ENCODE measurements at places on chromosomes 13 and 19.

DNA sequence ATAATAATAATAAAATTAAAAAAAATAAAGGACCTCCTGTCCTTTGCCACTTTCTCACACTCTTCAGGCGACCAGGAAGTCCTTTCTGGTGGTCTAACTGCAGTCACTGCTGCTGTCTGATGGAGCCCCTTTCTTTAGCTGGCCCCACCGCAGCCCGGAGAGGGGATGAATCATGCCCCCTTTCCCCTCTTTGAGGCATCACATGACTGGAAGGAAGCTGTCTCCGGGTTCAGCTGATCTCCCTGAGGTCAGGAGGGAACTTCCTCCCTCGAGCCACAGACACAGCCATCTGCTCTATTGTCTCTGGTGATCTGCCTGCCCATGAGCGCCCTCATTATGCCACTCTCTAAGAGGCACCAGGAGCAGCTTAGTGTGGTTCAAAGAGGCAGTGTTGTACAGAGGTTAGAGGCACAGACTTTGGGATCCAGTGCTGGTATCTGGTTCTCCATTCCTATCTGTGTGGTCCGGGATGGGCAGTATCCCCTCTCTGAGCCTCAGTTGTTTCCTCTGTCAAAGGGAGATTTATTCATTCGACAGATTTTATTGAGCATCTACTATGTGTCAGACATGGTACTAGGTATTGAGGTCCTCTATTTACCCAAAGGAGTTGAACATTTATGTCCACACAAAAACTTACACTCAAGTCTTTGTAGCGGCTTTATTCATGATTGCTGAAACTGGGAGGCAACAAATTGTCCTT lies 30.0 kb downstream of the VAV1 start:
- DNase-seq: no peak

DNA sequence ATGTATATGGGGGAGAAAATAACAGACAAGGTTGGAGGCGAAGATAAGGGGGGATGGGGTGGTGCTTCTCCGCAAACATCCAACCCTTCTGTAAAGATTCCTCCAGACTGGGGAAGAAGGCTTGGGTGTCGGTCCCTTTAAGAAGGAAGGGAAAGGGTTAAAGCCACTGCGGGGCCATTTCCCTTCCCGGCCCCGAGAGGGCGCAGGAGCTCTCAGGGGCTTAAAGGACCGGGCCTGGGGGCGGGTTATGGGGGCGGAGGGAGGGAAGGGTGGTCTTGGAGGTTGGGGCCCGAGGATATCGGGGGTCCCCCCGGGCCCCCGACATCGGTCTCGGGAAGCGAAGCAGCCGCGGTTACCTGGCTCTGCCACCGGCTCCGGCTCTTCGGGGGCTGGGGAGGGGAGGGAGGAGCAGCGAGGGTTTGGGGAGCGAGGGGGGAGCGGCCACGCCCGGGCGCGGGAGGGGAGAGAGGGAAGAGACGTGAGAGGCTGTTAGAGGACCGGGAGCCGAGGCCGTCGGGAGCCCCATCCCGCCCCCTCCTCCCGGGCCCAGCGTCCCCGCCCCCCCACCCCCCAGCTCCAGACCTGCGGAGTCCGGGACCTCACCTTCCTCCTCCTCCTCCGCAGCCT lies 2.8 kb downstream of the TNNT1 start:
- DNase-seq: peak; percentile 22

GRCh38 chr19:10612499-10613119 lies 12.7 kb upstream of the SLC44A2 start:
- DNase-seq: no peak

- peak; percentile 31 for DNase-seq
Measured at GRCh38 chr19:5193192-5193591, 147.4 kb downstream of the PTPRS start.

DNA sequence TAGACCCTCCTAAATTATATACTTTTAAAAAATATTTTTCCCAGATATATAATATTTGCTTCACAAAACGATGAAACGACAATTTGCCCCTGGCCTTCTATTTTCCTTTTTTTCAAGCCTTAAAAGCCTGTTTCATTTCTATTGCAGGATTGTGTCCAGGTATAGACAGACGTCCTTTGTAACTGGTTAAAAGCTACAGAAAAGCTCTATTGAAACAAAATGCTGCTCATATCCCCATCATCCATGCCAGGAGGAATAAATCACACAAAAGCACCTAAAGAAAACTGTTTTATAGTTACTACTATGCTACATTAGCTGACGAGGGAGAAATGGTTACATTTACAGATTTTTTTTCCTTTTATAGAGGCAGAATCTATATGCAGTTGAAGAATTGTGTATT lies 765.1 kb downstream of the DIAPH3 start:
- no peak for DNase-seq

- DNase-seq: no peak
Measured at GRCh38 chr13:106118050-106118449, 417.4 kb downstream of the EFNB2 start.

DNA sequence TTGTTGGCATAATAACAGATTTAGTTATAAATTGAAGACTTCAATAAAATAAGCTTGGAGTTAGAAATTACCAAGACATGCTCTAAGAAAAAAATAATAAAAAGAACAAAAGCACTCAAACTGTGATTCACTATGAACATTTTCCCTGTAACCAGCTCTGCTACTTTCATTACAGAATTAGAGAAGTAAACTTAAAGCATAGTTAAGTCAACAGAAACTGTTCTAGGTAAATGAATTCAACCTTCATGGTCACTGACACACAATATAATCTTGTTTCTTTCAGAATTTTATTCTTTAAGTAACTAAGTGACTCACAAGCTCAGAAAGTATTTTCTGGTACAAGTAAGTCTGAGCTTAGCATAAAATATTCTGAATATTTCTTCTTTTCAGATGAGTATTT lies 136.3 kb downstream of the KLF5 start:
- no peak for DNase-seq

GRCh38 chr13:113351514-113352026 lies 12.4 kb downstream of the GRTP1 start:
- no peak for DNase-seq

DNA sequence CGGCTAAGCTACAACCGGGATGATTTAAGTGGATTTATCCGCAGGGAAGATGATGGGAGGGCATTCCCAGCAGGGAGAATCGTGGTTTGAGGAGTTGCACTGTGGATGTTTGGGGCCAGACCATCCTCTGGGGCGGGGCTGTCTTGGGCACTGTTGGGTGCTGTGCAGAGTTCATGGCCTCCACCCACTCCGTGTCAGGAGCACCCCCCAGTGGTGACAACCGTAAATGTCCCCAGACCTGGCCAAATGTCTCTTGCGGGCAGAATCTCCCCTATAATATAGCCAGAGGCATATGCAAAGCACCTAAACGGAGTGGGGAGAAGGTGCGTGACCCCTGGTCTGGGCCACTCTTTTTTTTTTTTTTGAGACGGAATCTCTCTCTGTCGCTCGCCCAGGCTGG lies 40.2 kb downstream of the SMIM24 start:
- DNase-seq: peak; percentile 33

DNA sequence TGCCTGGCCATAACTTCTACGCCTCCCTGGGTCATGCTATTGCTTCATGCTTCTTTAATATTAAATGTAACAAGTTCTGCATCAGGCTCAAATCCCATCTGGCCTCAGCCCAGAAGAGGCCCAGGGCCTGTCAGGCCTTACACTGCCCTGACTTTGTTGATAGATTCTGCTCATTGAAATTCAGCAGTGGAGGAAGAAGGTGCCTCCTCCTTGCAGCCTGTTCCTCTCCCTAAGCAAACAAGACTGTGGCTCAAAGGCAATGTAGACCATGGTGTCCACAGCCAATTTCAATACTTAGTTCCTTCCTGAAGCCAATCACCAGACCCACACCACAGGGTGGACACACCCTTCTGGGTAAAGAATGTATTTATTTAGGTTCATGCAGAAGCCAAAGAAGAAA lies 59.4 kb downstream of the LACC1 start:
- no peak for DNase-seq

GRCh38 chr19:52527956-52528351 lies 486 bp downstream of the ZNF808 start:
- no peak for DNase-seq

DNA sequence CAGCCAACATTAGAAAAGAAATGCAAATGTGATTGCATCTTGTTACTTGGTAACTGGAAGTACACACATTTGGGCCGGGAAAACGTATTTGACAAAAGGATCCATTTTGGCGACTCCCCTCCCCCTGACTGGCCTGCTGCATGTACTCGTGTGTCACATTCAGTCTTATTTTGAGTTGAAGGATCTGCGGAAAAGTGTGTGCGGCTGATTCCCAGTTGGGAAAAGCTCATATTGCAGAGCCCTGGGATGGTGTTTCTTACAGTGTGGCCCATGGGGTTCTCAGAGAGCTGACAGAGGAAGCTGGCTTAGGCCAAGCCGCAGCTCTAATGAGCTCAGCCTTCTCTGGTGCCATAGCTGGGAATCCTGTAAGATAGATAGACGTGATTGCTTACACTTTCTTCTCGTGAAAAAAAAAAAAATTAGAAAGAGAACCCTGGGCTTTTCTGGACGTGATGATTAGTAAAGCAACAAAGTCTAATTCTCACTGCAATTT lies 170.3 kb upstream of the ARGLU1 start:
- DNase-seq: peak; percentile 31

DNA sequence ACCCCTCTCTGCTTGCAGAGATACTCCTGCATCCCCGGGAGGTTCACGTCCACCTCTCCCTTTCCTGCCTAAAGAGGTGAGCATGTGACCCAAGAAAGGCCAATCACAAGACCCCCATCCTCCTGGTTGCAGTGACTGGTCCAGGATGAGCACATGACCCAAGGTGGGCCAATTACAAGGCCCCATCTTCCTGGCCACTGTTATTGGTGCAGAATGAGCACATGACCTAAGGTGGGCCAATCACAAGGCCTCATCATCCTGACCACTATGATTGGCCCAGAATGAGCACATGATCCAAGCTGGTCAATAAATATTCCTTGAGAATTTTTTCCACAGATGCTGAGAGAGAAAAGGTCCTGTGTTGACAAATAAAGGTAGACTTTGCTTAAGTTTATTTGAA lies 350.7 kb downstream of the EFNB2 start:
- DNase-seq: no peak

DNA sequence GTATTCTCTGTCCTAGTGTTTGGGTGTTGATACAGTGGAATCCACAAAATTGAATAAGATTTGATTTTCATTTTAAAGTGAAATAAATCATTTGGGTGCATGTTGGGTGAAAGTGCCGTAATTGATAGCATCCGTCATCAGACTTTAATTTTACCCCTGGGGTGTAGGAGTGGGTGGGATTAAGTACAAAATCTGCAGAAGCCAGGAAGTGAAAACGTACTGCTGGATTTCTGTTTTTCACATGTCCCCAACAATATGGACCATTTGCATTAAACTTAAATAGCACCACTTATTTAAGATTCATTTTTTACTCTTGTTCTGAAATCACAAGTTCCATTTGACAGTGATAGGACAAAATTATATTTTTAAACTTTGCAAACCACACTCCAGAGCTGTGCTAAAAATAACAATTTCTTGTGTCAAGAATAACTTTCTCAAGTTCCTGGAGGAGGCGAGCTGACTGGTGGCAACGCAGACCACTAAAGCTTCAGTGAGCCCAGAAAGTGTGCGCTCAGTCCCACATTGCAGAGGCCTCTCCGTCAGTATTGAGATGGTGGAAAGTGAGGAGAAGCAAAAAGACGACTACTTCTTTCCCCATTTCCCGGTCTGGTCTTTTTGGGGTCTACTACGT lies 71.3 kb downstream of the ARHGEF7 start:
- DNase-seq: no peak

GRCh38 chr19:14111486-14111885 lies 6.1 kb downstream of the PRKACA start:
- no peak for DNase-seq

- no peak for DNase-seq
Measured at GRCh38 chr19:5683177-5683886, 2.5 kb downstream of the HSD11B1L start.

DNA sequence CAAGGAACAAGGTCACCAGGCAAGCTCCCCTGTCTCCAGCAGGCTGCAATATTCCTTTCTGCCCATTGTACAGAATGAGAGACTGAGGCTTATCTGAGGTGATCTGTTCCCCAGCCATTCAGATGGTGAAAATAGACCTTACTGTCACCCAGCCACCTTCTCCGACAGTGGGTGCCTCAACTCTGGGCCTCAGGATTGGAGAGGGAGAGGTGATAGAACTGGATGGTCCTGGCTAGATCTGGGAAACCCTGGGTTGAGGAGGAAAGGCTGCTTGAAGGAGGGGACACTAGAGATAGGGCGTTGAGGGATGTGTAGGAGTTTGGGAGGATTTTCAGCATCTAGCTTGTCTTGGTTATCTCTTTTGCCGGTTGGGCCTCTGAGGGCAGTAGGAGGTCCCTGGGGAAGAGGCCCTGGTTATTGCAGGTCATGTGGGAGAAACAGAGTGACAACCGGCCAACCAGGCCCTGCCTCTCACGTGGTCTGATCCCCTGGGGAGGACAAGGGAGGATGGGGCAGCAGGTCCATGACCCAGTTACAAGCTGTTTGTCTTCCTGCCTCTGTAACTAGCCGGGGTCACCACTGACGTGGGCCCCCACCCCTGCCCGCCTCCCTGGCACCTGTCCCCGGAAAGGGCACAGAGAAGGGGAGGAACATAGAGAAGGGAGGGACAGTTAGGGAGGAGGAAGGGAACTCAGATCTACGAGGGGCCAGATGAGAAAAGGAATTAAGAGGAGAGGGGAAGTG lies 8.2 kb downstream of the NFIC start:
- no peak for DNase-seq

DNA sequence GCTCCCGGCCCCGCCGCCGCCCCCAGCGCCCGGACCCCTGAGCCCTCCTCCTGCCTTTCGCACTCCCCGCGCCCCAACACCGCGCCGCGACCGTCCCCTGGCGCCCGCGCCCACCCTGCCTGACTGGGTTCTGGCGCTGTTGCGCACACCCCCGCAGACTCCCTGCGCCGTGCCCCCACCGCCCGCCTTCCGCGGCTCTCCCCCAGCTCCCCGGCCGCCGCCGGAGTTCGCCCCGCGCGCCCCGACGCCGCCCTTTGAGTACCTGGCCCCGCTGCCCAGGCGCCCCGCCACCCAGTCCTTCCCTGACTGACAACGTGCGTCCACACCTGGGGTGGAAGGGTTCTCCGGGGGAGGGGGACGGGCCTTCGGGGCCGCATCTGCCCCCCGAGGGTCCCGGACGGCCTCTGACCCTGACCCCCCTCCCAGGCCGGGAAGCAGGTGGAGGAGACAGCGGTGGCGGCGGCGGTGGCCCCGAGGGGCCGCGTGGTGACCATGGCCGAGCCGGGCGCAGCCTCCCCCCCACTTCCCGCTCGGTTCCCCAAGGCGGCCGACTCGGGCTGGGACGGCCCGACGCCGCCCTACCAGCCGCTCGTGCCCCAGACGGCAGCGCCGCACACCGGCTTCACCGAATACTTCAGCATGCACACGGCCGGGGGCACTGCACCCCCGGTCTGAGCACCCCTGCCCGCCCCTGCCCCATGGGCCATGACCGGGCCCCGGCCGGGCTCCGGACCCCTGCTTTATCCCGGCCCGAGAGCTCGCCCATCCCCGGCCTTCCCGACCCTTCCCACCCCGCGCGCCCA lies 1.4 kb upstream of the MEGF8 start:
- peak; percentile 20 for DNase-seq

Data from astrocyte of the hippocampus (primary cell).